Upper lobe of right lung (tissue), 1 donor: ENCODE measurements at places on chromosomes 1 and 21. TPM values are rescaled to one million over a fixed set of nuclear protein-coding genes. Genes with fewer than 3 reads are reported as not detected.

CHAF1B gene
- total RNA-seq, result 0.67 TPM

- H3K4me1 ChIP-seq, result no peaks in the 10 kb centered on the region
- no peak overlapping the region for H3K4me3 ChIP-seq
- no peaks in the 10 kb centered on the region for H3K27me3 ChIP-seq
- no peaks in the 10 kb centered on the region for H3K36me3 ChIP-seq
- no peak overlapping the region for H3K27ac ChIP-seq
- no peak for DNase-seq
Measured at GRCh38 chr1:76659171-76659940, 207.9 kb upstream of the ST6GALNAC5 start.

- H3K27me3 ChIP-seq, result no peaks in the 10 kb centered on the region
- no peak overlapping the region for H3K27ac ChIP-seq
- no peaks in the 10 kb centered on the region for H3K36me3 ChIP-seq
- H3K4me3 ChIP-seq, result no peak overlapping the region
Measured at GRCh38 chr1:53606651-53607051, 132.3 kb downstream of the GLIS1 start.

DNA sequence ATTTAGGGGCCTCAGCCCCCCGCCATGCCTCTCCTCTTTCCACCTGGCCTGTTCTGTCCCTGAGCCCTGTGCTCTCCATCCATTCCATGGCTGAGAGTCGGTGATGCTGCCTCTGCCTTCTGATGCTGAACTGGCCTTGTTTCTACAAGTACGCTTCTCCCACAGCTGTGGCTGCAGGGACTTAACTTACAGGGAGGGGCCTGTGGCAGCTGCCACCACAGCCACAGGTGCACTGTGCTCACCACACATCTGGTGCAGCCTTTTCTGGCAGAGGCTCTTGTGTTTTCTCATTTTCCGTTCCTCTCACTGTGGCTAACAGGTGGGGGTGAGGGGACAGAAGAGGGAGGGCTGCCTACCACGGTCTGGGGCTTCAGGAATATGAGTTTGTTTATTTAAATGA, 4.2 kb downstream of the FMO1 start:
- no peak for DNase-seq
- H3K27me3 ChIP-seq, result peaks cover 12% of the 10 kb centered on the region
- H3K4me1 ChIP-seq, result peaks cover 5% of the 10 kb centered on the region
- H3K36me3 ChIP-seq, result no peaks in the 10 kb centered on the region

DNA sequence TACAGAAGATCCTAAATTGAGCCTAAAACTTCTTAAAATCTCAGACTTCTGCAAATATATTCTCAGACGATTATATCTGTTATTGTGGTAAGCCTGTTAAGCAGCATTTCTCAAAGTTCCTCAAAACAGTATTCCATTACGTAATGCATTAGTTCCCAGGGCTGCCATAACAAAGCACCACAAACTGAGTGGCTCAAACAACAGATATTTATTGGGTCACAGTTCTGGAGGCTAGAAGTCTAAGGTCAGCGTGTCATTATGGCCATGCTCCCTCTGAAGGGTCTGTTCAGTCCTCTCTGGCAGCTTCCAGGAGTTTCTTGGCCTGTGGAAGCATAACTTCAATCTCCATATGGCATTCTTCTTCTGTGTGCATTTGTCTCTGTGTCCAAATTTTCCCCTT, 103.5 kb upstream of the ST6GALNAC5 start:
- no peak for DNase-seq
- H3K4me3 ChIP-seq, result no peak overlapping the region
- H3K27ac ChIP-seq, result no peak overlapping the region
- H3K27me3 ChIP-seq, result no peaks in the 10 kb centered on the region
